ENCODE measurements at places on chromosomes 13 and 19.

- DNase-seq = no peak
These were observed 5.0 kb downstream of the RNF113B start for GRCh38 chr13:98171900-98172589.

DNA sequence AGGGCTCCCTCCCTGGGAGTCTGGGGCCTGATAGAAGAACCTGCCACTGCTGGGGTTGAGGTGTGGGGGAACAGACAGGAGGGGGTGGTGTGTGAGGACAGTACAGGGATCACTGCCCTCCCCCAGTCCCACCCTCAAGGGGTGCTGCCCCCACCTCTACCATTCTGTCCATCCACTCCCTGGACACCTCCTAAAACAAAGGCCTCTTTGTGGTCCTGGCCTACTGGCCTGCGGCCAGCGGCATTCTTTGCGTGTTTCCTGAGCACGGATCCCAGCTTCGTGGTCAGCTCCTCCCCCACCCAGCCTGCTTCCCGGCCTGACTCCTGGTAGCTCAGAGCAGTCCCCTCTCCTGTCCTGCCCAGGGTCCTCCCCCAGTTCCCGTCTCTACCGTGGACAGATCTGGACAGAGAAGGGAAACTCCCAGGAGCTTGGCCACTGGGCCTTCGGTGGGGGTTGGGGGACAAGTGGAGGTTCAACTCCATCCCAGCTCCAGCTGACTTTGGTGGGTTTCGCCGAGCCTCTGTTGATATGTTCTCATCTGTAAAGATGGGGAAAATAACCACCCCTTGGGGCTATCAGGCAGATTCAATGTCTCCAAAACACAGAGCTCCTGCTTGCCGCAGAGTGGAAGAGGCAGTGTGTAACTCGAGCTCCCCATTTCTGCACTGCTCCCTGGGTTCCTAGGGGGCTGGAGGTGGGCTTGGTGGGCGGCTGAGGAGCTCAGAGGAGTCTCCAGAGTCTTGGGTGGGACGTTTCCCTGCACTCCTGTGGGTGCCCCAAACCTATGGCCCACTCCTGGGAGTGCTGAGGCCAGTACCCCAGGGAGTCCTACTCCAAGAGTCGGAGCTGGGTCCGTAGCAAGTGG lies 48.7 kb downstream of the LYL1 start:
- peak; percentile 89 for DNase-seq

DNA sequence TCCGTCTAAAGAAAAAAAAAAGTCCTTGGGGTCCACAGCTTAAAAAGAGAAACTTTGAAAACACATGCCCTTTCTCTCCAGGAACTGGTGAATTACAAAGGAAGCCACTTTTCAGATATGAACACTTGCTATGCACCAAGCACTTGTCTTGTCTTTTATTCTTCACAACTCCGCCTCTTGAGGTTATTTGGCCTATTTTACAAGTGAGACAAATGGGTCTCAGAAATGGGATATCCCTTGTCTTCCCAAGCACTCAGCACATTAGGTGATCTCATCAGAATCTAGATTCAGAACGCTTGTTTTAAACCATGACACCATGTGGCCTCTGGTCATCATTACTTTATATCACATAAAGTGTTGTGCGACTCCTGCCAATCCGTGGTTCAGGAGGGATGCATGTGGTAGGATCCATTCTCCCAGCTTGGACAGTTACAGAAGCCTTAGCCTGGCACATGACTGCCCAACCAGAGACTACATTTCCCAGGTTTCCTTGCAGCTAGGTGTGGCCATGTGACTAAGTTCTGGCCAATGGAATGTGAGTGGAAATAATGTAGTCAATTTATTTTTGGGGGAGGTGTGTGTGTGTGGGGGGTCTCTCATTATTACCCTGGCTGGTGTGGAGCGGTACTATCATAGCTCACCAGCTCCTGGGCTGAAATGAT lies 13.9 kb downstream of the TSKS start:
- no peak for DNase-seq

DNA sequence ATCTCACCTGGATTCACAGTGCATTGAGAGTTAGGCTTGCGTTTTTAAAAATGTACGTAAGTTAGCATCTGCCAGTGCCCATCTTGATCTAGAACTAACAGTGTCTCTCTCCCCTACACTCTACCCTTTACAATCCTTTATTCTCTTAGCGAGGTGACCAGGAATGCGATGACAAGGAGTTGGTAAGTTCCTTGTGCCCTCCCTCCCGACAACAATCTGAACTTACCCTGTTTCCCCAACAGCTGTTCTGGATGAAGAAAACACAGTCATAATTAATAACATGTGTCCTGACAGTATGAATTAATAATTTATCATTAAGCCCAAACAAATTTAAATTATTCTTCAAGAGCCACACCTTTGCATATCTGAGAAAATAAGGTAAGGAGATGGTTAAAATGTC lies 6.3 kb downstream of the TSHZ3 start:
- DNase-seq = no peak

DNA sequence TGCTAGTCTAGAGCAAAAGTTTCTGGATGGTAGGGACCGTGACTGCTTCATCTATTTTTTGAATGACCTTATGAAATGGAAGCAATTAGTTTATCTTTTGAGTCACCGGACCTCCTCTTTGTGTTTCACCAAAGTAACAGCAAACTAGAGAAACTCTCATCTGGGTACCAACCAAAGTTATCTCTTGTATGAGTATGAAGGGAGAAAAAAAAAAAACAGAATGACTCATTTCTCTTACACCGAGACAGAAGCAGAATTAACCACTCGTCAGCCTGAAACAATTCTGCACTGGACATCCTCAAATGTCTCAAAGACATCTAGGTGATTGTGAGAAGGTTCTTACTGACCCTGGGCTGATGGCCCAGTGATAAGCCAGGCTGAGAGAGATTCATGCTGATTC lies 18.3 kb downstream of the ZNF100 start:
- DNase-seq = no peak

GRCh38 chr13:100796463-100796862 lies 121.9 kb upstream of the TMTC4 start:
- DNase-seq = no peak

DNA sequence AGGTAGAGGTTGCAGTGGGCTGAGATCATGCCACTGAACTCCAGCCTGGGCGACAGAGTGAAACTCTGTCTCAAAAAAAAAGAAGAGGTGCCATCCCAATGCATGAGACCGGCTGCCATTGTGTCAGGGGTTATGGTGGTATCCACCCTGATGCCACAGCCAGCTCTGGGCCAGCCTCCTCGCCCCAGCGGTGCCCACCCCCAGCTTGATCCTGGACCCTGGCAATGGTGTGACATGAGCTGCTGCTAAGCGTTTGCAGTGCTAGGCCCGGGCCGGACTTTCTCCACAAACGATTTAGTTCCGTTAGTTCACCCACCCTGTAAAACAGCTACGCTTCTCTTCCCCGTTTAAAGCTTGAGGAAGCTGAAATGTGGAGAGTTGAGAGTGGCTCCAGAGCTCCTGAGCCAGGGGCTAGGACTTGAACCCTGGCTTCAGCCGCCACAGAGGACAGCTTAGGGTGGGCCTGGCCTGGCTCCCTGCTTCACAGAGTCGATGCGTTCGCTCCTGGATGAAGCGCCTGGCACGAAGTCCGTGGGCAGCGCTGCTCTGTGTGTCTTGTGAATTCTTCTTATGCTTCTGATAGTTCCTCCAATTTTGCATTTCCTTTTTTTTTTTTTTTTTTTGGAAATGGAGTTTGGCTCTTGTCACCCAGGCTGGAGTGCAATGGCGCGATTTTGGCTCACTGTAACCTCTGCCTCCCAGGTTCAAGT lies 25.5 kb downstream of the NKPD1 start:
- DNase-seq = no peak

- no peak for DNase-seq
These were observed 25.1 kb downstream of the CARS2 start for GRCh38 chr13:110680852-110681251.

- DNase-seq = no peak
These were observed 56.4 kb downstream of the SIPA1L3 start for GRCh38 chr19:37963190-37963936.

DNA sequence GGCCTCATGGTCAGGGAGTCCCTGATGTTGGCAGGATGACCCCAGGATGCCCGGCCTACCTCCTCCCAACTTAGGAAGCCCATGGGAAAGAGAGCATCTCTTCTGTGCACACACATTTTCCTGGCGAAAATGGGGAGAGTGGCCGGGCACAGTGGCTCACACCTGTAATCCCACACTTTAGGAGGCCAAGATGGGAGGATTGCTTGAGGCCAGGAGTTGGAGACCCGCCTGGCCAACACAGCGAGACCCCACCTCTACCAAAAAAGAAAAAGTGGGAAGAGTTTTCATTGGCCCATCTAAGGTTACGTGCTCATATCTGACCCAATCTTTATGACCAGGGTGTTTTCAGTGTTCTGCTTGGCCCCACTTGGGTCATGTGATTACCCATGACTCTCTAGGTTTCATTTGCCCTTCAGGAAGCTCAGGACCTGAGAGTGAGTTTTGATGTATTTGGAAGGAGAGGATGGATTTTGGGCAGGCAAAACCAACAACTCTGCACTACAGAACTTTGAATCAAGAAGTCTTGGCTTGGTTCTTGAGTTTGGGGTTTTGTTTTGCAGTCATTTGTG lies 33.6 kb upstream of the SHKBP1 start:
- no peak for DNase-seq

- DNase-seq = no peak
These were observed 45.2 kb downstream of the GPR180 start for GRCh38 chr13:94646904-94647303.

DNA sequence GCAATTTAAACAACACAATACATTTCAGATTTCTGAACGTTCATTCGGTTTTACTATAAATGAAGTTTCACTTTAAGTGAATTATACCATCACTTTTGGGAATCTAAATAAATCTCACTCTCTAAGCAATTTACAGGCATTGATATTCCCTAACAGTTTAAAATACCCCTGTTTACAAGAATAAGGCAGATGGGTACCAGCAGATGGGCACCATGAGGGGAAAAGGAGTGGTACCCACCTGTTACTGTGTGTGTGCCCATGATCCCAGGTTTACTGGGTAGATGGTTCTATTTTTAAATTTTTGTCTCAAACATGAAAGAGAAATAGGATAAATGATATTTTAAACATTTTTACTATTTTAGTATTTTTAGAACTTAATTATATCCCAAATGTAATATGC lies 212.9 kb downstream of the PCDH9 start:
- DNase-seq = no peak

- no peak for DNase-seq
These were observed 70.6 kb upstream of the SERP2 start for GRCh38 chr13:44302940-44303575.

DNA sequence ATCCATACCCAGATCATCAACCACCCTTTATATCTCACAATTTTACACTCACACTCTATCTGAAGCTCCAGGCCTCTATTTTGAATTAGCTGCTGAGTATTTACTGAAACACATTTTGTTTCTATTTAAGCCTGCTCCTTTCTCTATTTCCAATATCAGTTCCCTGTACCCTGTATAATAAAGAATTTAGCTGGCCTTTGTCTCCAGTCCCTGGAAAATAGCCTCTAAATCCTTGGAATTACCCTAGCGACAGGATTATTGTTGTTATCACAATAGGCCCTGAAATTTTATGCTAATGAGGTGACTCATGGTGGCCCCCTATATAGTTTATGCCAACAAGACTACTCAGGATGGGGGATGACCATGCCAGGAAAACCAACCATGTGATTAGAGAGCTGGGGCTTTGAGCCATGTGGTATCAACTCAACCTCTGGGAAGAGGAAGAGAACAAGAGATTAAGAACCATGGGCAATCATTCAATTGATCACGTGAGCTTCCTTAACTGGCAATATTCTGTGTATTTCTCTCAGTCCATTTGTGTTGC lies 72.7 kb downstream of the KATNAL1 start:
- no peak for DNase-seq

- DNase-seq = peak; percentile 69
These were observed 269.1 kb downstream of the NDFIP2 start for GRCh38 chr13:79749984-79750551.

- no peak for DNase-seq
These were observed 50.0 kb upstream of the TMTC4 start for GRCh38 chr13:100724568-100724967.

DNA sequence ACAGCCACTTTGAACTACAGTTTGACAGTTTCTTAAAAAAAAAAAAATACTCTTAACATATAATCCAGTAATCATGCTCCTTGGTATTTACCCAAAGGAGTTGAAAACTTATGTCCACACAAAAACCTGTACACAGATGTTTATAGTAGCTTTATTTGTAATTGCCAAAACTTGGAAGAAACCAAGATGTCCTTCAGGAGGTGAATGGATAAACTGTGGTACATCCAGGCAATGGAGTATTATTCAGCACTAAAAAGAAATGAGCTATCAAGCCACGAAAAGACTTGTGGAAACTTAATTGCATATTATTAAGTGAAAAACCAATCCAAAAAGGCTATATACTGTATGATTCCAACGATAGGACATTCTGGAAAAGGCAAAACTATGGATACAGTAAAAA lies 44.9 kb downstream of the RCBTB2 start:
- DNase-seq = no peak

DNA sequence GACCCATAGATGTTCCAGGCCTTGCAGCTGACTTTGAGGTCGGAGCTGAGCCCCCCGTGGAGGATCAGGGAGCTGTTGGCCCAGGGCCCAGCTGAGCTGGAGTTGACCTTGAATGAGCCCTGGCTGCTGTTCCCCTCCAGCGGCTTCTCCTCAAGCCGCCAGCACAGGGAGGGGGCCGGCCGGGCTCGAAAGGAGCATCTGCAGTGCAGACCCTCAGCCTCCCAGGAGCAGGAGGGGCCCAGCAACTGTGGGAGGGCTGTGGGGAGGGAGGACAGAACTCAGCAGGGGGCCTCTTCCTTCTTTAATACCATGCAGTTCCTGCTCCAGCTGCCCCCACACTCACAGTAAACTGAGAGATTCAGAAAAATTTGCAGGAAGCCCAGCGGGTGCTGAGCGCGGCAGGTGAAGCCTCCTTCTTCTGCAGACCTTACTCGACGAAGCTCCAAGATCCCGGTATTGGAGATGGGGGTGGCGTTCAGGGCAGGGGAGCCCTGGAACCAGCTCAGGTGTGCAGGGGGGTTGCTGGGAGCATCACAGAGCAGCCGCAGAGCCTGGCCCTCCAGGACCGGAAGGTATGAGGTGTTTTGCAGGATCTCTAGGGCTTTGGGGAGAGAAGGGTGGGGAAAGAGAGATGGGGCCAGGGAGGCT lies 2.6 kb downstream of the SIGLEC5 start:
- no peak for DNase-seq

DNA sequence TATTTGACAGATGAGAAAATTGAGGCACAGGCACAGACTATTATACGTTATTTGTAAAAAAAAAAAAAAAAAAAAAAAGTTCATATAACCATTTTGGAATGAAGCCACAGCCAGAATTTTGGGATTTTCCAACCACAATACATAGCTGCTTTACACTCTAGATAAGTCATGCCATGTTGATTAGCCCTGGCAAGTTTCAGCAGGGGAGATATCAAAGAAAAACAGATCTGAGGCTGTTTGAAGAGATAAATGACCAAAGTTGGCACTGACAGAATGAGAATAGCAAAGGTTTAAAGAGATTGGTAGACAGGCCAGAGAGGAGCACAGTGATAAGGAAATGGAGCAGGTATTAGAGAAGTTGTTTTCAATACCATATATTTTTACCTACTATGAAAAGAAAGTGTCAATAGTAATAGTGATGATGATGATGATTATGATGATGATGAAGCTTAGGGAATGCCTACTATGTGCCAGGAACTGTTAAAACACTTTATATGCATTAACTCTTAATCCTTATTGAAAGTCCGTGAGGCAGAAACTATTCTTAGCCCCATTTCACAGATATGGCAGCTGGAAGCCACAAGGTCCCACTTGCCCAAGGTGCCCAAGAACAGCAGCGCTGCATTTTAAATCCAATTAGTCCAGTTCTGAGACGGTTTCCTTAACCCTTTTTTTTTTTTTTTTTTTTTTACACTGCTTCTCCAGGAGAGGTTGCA lies 105.5 kb downstream of the MBNL2 start:
- peak; percentile 44 for DNase-seq

Data from mammary epithelial cell (primary cell).